ENCODE measurements at places on chromosomes 16 and 17.

DNA sequence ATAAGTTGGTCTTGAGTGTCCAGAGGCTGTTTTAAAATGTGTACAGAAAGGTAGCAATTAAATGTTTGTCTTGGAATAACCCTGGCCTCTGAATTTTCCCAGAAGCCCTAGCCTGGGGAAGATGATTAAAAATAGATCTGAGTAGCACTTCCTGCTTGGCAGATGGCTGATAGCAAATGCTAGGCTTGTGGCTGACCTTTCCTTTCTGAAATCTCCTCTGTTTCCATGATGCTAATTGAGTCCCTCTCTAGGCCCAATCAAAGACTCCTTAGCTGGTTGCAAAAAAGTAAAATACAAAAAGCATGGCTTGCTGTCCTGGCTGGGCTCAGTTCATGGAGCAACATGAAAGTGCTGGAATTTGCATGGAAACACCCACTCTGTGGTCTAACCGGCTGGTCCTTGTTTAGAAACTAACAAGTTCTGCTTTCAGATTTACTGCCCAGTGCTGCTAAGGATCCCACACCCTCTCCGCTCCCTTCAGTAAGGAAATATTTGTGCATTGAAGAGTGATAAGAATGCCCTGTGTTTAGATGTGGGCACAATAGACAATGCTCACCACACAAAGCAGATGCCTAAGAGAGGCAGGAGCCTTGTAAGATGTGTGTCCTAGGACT is 40.8 kb downstream of the YPEL2 start:
- no peak for DNase-seq

- DNase-seq: no peak
These were observed 23.9 kb upstream of the C1QTNF8 start for GRCh38 chr16:1119766-1120576.

- no peak for DNase-seq
These were observed 35.6 kb downstream of the YPEL2 start for GRCh38 chr17:59366773-59367656.

DNA sequence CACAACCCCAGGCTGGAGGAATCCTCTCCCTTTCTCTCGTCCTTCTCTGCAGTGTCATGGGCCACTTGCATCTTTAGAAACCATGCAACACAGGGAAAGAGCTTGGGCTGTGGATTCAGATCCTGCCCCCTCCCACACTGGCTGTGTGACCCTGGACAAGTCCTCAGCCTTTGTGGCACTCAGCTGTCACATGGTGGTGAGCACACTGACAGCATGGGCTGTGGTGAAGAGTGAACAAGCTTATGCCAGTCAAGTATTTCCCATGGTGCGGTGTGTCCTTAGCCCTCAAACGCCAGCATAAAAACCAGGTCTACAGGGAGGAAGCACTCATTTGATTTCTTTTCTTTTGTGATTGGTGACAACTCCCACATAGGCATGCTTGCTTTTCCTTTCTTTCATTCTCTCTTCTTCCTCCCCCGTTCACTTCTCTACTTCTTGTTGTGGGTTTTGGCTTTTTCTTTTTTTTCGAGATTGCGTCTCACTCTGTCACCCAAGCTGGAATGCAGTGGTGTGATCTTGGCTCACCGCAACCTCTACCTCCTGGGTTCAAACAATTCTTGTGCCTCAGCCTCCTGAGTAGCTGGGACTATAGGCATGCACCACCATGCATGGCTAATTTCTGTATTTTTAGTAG is 314.2 kb downstream of the CPPED1 start:
- DNase-seq: no peak

DNA sequence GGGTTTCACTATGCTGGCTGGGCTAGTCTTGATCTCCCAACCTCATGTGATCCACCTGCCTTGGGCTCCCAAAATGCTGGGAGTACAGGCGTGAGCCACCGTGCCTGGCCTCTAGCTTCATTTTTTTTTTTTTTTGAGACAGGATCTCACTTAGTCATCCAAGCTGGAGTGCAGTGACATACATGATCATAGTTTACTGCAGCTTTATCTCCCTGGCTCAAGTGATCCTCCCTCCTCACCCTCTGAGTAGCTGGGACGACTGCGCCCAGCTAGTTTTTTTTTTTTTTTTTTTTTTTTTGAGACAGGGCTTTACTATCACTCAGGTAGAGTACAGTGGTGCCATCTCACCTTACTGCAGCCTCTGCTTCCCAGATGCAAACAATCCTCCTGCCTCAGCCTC is 9.7 kb downstream of the RPA1 start:
- no peak for DNase-seq

GRCh38 chr17:78324391-78325075 is 35.3 kb downstream of the SOCS3 start:
- DNase-seq: no peak

DNA sequence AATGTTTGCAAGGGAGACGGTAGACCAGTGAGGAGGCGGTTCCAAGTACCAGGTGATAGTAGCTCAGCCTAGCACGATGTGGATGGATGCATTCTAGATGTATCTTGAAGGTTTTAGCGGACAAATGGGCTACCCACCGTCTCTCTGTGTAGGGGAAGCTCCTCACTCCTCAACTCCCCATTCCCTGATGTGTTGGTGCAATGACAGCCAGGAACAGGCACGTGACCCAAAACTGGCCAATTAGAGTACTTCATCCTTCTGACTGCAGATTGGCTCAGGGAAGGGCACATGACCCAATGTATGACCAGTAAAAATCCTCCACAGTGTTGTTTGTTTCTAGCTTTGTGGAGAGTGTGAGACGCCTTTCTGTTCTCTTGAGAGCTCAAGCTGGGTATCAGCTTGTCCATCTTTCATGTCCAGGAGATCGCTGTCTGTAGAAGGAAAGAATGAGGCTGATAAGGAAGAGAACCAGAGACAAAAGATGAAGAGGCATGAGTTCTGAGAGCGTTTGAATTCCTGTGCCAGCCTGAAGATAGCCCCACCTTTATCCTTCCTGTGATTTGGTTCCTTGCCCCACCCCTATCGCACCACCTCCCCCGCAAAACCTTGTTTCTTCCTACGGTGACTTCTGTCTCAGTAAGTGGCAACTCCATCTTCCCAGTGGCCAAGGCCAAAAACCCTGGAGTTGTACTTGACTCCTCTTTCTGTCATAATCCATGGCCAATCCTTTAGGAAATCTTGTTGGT is 2.3 kb upstream of the BORCS6 start:
- peak; percentile 93 for DNase-seq

- no peak for DNase-seq
These were observed 46.8 kb downstream of the TMEM235 start for GRCh38 chr17:78278139-78278741.

- no peak for DNase-seq
These were observed 54.3 kb downstream of the TIMM22 start for GRCh38 chr17:1050996-1051925.

GRCh38 chr17:27906623-27907022 is 13.5 kb upstream of the LYRM9 start:
- DNase-seq: no peak

DNA sequence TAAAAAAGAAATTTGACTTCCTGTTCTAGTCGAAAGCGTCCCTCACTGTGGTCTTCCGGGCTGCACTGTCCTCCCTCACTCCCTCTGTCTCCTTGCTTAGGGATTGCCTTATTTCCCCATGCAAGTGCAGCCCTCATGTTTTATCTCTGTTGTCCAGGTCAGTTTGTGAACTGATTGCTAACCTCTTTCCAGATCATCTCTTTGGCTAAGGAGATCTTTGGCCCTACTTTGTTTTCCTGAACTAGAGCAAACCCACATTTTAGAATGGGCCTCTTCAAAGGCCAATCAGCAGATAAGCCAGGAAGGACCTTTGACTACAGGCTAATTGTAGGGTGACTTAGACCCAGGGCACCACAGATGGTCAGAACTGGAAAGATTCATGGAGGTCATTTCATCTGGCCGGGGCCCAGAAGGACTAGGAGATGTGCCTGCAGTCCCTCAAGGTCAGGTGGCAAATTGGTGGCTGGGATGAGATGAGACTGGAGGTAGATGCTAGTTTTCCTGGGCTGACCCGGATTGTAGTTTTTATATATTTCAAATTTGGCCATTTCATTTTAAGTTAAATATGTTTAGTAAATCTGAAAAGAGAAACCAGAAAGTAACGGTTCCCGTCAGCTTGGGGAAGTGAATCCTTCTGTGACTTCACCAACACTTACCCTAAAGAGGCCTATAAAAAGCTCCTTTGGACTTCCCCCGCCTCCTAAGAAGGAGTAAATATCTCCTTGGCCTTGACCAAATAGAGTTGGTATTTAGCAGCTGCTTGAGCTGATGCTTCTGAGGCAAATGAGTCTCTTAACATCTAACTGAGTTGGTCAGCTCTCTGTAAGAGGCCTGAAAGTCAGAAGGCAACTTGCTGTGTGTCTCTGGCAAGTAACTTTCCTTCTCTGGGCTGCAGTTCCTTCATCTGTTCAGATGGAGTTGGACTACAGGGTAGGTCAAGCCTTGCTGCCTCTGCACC is 6.2 kb upstream of the SLC25A19 start:
- DNase-seq: no peak

DNA sequence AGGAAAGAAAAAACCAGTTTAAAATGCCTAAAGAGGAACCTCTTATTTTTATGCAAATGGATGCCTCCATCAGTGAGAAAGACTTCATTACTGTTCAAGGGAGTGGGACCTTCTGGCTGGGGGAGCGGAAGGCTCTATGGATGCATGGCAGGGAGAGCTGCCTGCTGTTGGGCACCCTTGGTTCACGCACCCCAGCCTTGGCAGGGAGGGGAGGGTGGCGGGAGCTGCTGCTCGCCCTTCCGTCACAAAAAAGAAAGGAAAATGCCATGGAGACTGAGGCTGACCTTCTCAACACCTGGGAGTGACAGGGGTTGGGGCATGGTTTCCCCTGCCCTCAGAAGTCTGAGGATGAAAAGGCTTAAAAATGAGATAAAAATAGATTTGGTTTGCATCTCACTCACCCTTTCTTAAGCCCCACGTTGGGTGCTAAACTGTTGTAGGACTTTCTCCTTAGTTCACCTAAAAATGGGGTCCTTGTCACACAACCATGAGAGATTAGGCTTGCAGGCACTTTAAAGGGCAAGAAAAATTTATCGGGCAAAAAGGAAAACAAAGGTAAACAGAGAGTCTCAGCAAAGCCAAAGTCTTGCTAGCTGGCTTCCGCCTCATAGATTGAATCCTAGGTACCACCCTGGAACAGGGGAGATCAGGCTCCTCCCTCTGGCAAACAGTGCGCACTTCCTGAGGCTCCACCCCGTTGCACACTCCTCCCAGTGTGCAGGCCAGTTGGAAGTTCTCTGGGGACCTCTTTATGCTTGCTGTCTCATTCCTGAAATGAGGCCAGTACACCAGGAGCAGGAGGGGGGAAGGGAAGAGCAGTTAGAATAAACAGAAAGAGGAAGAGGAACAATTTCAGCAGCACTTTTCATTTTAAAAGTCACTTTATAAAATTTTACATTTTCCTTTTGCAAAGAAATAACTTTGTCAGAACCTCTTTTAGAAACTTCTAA is 31.6 kb downstream of the PHKB start:
- DNase-seq: no peak

- DNase-seq: no peak
These were observed 237.7 kb upstream of the ZFHX3 start for GRCh38 chr16:73285436-73286201.

GRCh38 chr16:8848231-8848938 is 20.4 kb downstream of the CARHSP1 start:
- DNase-seq: no peak

- DNase-seq: no peak
These were observed 217.8 kb upstream of the GSE1 start for GRCh38 chr16:85395207-85395912.

DNA sequence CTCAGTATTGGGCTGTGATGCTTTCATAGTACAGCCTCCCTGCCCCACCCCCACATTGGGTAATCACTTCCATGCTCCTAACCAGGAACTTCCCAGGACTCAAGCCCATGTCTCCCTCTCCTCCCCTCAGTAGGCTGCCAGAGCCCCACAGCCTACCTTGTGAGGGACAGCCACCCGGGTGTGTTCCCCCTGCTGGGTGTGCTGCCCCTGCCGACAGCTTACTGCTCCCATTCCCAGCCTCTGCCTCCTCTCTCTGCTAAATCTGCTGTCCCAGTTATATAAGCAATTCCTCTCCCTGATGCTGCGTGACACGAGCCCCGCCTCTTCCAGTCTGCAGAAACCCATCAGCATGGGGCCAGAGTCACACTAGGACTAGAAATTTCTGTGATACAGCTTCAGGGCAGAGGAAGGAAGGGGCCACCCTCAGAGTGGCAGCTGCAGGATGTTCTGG is at the start of gene RSKR:
Gene RSKR (minus strand): TSS at position 255 of the 451 bp plus-strand sequence. CDS start 24 bp downstream, at position 231.
- DNase-seq: no peak

- DNase-seq: peak; percentile 67
These were observed 123.5 kb downstream of the CBLN1 start for GRCh38 chr16:49158029-49158642.

DNA sequence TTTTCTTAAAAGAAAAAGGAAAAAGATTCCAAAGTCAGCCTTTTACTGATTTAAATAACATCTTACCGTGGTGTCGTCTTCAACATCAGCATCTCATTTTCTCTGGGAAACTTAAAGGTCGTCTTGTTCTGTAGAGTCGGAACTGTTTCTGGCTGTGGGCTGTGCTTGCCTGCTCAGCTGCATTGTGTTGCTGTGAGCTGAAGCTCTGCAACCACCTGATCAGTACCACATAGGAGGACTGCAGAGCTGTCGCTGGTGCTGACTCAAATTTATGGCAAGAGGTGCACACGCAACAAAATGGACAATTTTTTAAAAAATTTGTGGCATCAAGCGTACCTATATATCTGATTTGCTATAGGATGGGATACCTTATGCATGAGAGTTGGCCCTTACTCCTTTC is at the start of gene OMG:
Gene OMG (minus strand): TSS at position 150 of the 400 bp plus-strand sequence. CDS start 908 bp downstream, outside the sequence.
- DNase-seq: no peak

- DNase-seq: no peak
These were observed 106.6 kb downstream of the ELAC2 start for GRCh38 chr17:12911239-12911638.

- no peak for DNase-seq
These were observed 200.3 kb downstream of the SEC14L1 start for GRCh38 chr17:77341069-77341541.

DNA sequence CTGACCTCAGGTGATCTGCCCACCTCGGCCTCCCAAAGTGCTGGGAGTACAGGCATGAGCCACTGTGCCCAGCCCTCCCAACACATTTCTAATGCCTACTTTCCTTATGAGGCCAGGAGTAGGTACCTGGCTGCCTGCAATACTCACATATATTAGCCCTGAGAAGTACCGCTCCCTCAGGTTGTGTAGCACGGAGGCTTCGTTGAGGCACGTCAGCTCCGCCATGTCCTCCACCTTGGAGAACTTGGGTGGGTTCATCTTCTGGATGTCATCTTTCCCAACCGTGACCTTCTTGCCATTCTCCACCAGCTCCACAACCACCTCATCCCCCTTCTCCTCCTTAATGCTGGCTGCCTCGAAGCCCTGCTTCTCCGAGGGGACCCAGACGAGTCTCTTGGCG is 19.1 kb downstream of the MYH11 start:
- DNase-seq: no peak

GRCh38 chr17:72063756-72064450 is 56.9 kb upstream of the SOX9 start:
- DNase-seq: no peak
